ENCODE measurements at places on chromosomes 2 and 18. TPM values are rescaled to one million over a fixed set of nuclear protein-coding genes. Genes with fewer than 3 reads are reported as not detected.

GRCh38 chr18:48804856-48805610 is 145.7 kb downstream of the SMAD7 start:
- no peak for DNase-seq

- no peak for DNase-seq
These were observed 296.7 kb downstream of the LPIN1 start for GRCh38 chr2:12043131-12043530.

GRCh38 chr2:33302348-33302747 is 174.1 kb upstream of the RASGRP3 start:
- DNase-seq, result no peak

DNA sequence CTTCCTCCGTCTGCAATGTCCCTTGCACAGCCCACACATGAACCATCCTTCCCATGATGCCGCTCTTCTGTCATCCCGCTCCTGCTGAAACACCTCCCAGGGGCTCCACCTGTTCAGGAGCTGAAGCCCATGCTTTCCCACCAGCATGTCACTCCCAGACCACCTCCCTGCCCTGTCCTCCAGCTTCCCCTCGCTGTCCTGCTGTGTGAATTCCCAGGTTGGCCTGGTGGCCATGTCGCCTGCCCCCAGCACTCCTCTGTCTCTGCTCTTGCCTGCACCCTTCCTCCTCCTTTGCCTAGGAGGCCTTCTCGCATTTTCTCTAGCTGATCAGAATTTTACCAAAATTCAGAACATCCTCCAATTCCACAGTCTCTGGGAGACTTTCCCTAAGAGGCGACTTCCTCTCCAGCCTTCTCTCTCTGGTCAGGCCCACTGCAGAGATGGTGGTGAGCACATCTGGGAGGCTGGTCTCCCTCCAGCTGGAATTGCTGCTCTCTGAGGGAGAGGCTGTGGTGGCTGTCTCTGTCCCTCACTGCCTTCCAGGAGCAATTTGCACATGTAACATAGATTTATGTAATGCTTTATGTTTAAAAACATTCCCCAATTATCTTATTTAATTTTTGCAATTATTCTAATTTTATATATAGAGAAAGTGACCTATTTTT is 8.9 kb upstream of the IL1RL2 start:
- DNase-seq, result no peak

DNA sequence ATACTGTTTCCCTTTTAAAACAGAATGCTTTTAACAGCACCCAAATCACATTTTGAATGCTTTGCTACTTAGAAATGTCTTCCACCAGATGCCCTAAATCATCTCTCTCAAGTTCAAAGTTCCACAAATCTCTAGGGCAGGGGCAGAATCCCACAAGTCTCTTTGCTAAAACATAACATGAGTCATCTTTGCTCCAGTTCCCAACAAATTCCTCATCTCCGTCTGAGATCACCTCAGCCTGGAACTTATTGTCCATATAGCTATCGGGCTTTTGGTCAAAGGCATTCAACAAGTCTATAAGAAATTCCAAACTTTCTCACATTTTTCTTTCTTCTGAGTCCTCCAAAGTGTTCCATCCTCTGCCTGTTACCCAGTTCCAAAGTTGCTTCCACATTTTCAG is 1374.5 kb upstream of the NXPH2 start:
- no peak for DNase-seq

GRCh38 chr2:48693645-48694044 is 61.9 kb downstream of the LHCGR start:
- no peak for DNase-seq

GRCh38 chr2:145066856-145067548 is 547.1 kb upstream of the ZEB2 start:
- DNase-seq, result no peak

GRCh38 chr2:109304731-109305470 is 175.9 kb downstream of the SH3RF3 start:
- no peak for DNase-seq

KCNF1 gene
- not detected for total RNA-seq

- peak; percentile 36 for DNase-seq
These were observed 23.1 kb upstream of the FAHD2A start for GRCh38 chr2:95379371-95379831.

DNA sequence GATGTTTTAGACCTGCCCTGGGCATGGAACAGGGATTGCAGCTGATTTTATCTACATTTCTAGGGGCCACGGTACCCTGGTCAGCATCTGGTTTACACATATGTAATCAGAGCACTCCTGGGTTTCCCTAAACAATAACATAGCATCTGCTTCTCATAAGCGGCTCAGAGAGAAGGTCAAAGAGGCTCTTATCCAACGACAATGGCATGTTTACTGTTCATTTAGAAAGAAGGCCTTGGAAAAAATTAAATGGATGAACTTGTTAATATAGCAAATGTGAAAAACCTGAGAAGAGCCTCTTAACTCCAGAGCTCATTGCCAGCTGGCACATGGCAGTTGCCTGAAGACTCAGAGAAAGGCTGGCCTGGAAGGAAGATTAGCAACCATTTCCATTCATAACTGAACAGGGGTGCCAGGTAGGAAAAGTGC is 202.8 kb upstream of the THUMPD2 start:
- no peak for DNase-seq

GRCh38 chr2:199833525-199833924 is 17.5 kb downstream of the FTCDNL1 start:
- DNase-seq, result no peak

GRCh38 chr2:224944707-224945547 is 97.3 kb downstream of the DOCK10 start:
- no peak for DNase-seq

GRCh38 chr2:186429104-186429503 is 57.0 kb upstream of the ZC3H15 start:
- DNase-seq, result no peak

- no peak for DNase-seq
These were observed 90.5 kb downstream of the KCTD18 start for GRCh38 chr2:200419325-200419724.

- DNase-seq, result no peak
These were observed 167.3 kb downstream of the SEPTIN10 start for GRCh38 chr2:109446278-109447131.

- no peak for DNase-seq
These were observed 15.1 kb downstream of the BIN1 start for GRCh38 chr2:127091886-127092285.

VWA3B gene
- not detected for total RNA-seq

GRCh38 chr2:84283506-84283905 is 175.6 kb downstream of the SUCLG1 start:
- DNase-seq, result no peak

- DNase-seq, result no peak
These were observed 36.0 kb downstream of the SMAD7 start for GRCh38 chr18:48914581-48915251.

DNA sequence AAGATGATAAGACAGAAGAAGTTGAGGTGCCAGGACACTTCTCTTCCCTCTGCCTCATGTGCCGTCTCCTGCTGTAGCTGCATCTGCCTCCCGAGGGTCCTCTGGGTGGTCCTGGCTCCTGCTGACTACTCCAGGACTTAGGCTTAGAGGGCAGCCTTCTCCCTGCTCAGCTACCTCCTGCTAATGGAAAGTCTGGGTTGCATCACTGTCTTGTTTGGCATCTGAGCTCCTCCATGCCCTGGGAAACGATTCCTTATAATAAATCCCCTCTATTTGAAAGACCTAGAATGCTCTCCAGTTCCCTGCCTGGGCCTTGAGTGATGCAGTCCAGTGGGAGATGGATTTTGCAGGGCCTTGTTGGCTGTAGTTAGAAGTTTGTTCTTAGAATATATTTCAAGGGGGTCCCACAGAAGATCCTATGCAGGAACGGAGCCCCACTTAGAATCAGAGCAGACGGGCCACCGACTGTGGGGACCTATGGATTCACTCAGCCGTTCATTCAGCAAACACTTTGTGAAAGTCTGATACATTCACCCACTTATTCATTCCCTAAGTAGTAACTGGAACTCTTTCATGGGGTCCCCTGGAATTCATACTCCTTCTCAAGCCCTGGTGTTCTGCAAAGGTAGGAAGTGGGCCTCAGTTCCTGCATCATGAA is 269.8 kb upstream of the HDAC4 start:
- DNase-seq, result no peak

TMEM169 gene
- total RNA-seq, result 0.04 TPM

DNA sequence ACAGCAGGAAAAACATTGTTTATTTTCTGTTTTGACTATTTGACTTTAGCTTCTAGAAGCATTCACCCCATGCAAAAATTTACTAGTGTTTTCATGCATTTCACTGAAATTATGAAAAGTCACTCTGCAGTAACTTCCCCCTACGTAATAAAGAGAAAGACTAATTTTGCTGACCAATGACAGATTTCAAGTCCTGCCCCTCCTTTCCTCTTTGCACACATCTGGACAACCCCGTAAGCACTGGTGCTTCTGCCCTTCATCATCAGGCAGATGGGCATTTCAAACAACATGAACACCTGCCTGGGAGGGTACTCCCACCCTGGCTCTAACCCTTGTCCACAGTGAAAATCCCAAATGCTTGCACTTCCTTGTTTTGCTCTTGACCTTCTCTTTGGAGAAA is 815.0 kb upstream of the ID2 start:
- DNase-seq, result no peak

DNA sequence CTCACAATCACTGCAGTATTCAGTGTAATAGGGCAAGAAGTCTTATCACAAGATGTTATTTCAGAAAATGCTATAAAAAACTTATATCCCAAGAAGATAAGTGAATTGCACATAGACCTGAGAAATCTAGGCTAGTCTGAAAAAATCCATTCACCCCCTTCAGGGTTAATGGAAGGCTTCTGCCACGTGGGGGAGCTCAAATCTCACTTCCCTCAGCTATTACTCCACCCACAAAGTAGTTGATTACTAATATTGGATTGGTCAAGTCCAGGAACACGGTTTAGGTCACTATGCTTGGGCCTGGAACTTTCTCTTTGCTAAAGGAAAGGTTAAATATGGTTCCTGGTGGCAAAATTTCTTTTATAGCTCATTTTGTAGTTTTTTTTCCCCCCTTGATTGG is 51.2 kb upstream of the ADAM23 start:
- DNase-seq, result peak; percentile 53

DNA sequence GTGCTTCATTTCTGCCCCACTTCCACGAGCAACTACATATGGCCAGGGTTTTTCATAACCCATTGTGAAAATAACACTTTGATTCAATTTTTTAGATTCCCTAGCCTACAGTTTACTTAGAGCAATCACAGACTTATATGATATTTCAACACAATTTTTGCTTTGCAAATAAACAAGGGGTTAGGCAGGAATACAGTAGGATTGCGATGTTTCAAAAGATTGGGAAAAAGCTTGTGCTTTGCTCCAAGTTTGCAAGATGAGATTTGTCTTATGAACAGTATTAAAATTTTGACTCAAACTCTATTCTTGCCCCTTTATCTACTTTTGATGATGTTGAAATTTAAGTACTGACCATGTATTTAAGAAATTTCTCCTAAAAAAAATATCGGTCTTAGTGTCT is 814.5 kb upstream of the PIK3C3 start:
- DNase-seq, result no peak

GRCh38 chr2:39171621-39172020 is 50.8 kb upstream of the SOS1 start:
- DNase-seq, result peak; percentile 34

DNA sequence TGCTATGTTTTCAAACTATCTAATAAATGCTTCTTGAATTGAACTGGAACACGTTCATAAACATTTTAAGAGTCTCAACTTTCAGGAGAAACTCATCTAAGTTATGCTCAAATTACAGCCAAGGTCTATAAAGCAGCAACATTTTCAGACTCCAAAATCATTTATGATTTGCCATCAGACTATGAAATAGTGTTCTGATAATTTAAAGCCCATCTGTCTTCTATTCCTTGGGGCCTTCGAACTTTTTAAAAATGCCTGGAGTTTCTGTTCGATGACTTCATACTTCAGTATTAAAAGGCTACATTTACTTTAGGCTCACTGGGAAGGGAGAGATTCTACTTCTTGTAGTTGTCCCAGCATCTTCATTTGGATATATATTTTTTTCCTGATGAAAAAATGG is 73.6 kb upstream of the NXPH2 start:
- DNase-seq, result no peak

DNA sequence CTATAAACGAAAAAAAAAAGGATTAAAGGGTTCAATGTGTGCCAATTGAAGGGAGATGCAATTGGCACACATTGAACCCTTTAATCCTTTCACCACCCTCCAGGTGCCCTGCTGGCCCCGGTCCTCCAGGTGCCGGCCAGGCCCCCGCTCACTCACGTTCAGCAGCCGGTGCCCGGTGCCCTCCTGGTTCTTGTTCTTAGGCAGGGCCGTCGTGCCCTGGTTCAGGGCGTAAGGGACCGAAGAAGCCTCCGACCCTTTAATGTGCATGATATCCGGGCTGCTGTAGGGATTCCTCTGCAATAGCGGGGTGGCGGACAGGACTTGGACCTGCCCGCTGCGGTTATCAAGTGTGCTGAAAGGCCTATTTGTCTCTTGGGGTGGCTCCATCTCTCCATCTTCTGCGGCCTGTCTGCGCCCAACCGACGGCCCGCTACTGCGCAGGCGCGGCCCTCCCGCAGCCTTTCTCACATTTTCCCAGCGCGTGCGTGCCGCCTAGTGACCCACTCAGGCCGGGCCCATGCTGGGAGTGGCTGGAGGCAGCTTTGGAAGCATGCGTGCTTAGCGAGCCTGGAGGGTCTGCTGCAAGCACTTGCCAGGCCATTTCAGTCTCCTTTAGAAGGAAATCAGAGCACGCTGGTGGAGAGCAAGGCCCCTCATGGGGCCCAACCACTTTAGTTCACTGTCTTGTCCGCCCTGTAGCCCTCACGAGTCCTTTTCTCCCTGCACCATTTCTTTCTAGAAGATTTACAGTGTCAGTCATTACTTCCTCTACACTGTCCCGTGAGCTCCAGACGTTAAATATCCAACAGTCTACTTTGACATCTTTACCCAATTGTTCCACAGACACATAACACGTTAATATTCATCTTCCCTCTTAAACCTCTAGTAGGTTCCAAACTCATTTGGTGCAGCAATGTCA is 24.3 kb downstream of the TMEM237 start:
- peak; percentile 30 for DNase-seq

GRCh38 chr18:26503382-26503781 is 45.0 kb downstream of the KCTD1 start:
- DNase-seq, result no peak

- no peak for DNase-seq
These were observed 29.9 kb downstream of the CTAGE1 start for GRCh38 chr18:22387787-22388186.
